NCI-H69 (cell line): ENCODE measurements at places on chromosomes 2 and 18.

DNA sequence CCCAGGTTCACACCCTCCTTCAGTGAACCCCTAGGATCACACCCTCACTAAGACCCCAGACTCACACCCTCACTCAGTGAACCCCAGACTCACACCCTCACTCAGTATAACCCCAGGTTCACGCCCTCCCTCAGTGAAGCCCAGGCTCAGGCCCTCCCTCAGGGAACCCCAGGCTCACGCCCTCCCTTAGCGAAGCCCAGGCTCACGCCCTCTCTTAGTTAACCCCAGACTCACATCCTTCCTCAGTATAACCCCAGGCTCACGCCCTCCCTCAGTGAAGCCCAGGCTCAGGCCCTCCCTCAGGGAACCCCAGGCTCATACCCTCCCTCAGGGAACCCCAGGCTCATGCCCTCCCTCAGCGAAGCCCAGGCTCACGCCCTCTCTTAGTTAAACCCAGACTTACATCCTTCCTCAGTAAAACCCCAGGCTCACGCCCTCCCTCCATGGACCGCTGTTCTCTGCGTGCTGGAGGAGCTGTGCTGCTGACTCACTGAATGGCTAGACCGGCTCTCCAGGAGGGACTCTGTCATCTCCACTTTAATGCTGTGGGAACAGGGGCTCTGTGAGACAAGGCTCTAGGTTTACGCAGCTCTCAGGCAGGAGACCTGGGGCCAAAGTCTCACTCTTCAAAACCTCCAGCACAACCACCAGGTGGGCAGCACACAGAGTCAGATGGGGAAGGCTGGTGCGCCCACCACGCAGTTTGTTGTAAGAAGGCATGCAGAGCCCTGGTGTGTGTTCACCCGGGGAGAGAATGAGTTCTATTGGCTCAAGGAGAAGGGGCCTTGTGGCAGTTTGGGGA is 506.9 kb upstream of the MYT1L start:
- DNase-seq: peak; percentile 2

GRCh38 chr18:58898010-58898799 is 33.5 kb downstream of the ZNF532 start:
- peak; percentile 99 for DNase-seq

- DNase-seq: no peak
These were observed 124.2 kb downstream of the PXDN start for GRCh38 chr2:1620081-1620480.

DNA sequence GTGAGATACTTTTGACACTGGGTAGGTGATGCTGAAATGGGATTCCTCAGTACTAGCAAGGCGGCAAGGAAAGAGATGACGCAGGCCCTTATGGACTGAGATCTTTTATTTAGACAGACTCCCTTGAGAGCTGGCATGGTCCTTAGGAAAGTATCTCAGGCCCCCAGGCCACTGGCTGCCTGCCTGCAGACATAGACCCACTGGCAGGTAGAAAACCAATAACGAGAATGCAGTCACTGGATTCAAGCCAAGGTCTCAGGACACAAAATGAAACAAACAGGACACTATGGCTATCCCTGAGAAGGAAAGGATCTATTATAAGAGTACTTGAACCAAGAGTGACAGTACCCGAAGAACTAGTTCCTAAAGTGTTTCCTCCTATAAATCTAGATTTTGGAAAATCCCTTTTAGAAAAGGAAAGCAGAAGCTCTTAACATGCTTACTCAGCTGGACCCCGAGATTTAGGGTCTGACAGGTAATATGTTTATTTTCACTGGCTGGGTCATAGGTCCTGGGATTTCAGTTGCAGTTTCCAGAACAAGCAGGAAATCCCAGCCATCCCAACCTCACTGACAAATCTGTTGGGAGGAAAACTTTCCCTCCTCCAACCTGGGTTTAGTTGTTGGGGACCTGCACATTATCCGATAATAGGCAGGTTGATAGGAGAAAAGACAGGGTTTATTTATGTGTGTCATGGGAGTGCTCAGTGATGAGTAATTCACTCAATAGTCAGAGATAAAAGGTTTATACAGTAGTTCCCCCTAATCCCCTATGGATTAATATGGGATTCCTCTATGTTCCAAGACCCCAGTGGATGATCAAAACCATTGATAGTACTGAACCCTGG is 44.5 kb downstream of the COMMD1 start:
- DNase-seq: peak; percentile 84

DNA sequence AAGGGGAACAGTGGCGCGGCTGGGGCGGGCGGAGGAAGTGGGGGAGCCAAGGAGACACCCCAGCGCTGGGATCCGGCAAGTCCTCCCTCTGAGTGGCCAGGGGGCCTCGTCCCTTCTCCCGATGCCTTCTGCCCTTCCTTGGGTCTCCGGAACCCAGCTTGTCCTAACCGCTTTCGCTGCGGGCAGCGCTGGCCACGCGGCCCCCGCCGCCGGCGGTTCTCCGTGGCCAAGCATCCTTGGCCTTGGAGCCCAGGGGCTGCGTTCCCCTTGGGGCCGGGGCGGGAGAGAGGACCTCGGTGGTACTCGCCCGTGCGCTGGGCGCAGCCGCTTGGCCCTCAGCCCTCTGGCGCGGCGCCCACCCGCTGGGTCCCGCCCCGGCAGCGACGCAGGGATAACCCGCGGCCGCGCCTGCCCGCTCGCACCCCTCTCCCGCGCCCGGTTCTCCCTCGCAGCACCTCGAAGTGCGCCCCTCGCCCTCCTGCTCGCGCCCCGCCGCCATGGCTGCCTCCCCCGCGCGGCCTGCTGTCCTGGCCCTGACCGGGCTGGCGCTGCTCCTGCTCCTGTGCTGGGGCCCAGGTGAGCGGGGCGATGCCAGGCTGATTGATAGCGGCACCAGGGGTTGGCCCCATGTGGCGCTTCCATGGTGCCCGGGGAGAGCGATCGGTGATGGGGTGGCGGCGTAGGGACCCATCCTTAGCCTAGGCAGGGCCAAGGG is 128.7 kb downstream of the UXS1 start:
- DNase-seq: no peak

GRCh38 chr2:60370814-60371213 is 182.6 kb downstream of the BCL11A start:
- DNase-seq: no peak

- DNase-seq: peak; percentile 54
These were observed 77.3 kb upstream of the UPP2 start for GRCh38 chr2:158024288-158024898.

DNA sequence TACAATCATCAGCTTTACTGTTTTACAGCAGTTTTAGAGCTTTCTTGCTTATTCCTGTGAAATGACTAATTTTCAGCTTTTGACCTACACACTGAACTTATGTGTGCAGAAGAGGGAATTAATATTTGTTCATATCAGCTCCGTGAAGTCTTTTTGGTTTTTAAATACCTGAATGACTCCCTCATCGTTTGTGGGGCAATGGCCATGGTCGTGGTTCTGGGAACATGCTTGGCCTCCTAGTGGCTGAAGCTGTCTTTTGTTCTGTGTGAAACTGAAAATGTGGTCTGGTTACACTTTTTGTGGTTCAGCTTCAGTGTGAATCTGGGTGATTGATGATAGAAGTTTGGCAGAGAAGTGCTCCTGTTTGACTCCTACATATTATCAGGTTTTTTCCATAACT is 408.1 kb downstream of the THSD7B start:
- DNase-seq: peak; percentile 2

- DNase-seq: no peak
These were observed 154.2 kb upstream of the GATA6 start for GRCh38 chr18:22015156-22015555.

- no peak for DNase-seq
These were observed 29.8 kb downstream of the DPP10 start for GRCh38 chr2:114472246-114472645.

DNA sequence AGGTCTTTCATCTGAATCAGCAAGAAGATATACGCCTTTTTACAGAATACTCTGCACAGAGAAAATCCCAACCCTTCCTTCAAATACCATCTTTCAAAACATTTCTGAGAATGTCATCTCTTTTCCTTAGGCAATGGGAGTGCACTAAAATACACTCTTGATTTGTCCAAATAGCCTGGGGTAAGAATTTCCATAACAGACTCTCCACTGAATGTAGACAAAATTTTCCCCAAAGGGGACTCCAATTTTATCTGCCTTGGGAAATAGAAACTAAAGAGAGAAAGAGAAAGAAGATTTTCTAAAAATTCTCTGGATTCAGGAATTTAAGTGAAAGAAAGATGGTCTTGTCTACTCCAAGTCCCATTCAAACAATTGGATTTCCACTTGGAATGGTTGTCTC is 394.5 kb upstream of the CHAC2 start:
- DNase-seq: no peak

GRCh38 chr2:69059731-69060290 is 46.8 kb downstream of the ANTXR1 start:
- no peak for DNase-seq

DNA sequence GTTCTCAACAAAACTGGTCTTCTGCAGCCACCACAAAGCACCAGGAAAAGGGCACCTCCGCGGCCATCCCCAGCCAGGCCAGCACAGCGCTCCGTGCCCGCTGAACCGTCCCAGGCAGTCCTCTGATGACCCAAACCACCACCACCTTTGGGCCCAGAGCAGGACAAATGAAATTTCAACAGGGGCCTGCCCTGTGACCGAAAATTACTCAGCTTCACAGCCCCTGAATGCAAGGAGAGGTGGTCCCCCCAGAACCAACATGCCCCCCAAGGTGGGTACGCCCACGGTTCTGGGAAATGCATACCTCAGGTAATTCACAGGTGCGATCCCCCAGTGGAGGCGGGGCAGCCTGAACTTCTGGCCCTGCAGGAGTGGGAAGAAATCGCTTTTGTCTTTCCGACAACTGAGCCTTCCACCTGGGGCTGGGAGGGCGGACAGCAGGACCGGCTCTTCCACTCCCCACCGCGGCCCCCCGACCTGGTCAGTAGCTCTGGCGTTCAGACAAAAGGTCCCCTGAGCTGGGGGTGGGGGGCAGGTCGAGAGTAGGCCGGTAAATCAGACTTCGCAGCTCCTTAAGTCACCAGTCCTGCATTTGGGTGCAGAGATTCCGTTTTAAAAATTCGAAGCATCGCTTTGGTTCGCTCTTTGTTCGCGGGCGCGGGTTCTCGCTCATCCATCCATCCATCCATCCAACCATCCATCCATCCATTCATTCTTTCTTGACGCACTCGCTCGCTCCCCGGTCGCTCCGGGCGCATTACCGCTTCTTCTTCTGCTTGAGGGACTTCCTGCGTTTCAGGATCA is 1.4 kb downstream of the ARL4C start:
- peak; percentile 54 for DNase-seq

- no peak for DNase-seq
These were observed 17.8 kb downstream of the EML6 start for GRCh38 chr2:54741250-54741649.

- no peak for DNase-seq
These were observed 132.3 kb upstream of the RIOK3 start for GRCh38 chr18:23320709-23321236.

DNA sequence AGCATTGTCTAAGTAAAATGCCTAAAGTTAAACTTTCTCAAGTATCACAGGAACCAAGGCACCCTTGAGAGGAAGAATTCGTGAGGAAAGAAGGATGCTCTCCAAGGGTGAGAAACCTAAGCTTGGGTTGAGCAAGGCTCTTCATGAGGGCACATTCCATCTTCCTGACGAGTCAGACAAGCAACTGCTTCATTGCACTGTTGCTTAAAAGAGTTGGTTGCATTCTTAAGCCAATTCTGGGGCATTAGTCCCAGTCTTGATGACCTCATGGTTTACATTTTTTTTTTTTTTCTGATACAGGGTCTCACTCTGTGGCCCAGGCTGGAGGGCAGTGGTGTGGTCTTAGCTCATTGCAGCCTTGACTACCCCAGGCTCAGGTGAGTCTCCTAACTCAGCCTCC is 237.5 kb downstream of the ACTR3 start:
- no peak for DNase-seq

DNA sequence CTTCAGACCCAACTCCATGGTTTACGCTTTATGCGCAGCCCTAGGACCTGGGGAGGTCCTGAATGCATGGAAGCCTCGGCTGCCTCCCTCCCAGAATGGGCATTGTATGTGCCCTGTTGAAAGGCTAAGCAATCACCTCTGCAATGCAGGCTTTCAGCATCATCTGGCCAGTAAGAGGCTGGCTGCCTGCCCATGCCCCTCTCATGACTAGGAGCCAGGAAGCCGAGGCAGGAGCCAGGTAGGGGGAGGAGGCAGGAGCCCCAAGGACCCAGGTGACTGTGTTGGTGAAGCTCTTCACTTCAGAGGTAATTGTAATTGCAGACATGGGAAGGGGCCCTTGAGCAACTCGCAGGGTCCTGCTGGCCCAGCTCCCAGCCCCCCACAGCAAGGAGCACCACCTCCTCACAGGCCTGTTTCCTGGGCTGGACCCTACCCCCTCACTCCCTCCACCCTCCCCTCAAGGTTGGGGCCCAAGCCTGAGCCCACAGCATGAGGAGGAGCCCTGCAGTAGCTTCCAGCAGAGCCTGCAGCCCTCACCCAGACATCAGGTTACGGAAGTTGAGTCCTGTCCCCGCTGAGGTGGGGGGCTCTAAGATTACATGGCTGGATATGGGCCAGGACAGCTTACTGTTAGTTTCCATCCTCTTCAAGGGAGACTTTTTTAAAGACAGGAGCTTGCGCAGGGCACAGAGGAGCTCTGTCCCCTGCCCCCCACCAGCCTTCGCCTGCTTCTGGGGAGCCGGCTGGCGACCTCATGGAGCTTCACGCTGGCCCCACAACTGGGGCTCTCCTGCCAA is 21.9 kb downstream of the CRACDL start:
- DNase-seq: peak; percentile 88

GRCh38 chr2:212197776-212198175 is 340.8 kb downstream of the ERBB4 start:
- peak; percentile 26 for DNase-seq

GRCh38 chr2:158556124-158556523 is 99.4 kb downstream of the PKP4 start:
- DNase-seq: no peak

DNA sequence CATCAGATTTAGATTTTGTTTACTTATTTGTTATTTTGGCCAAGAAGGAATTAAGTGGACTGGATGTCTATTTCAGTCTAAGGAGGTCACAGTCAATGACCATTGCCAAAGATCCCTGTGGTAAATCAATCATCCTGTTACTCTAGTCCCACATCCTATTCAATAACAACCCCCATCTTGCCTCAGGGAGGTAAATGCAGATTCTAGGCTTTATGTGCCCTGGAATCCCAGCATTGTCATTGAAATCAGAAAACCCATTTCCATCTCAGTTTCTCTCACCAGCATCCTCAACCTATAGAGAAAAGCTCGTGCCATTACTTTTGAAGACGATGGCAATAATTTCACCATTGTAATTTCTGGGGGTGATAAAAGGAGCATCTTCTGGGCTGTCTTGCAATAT is 71.8 kb downstream of the SKA1 start:
- DNase-seq: no peak

GRCh38 chr2:105487142-105488069 is 88.6 kb upstream of the FHL2 start:
- no peak for DNase-seq

DNA sequence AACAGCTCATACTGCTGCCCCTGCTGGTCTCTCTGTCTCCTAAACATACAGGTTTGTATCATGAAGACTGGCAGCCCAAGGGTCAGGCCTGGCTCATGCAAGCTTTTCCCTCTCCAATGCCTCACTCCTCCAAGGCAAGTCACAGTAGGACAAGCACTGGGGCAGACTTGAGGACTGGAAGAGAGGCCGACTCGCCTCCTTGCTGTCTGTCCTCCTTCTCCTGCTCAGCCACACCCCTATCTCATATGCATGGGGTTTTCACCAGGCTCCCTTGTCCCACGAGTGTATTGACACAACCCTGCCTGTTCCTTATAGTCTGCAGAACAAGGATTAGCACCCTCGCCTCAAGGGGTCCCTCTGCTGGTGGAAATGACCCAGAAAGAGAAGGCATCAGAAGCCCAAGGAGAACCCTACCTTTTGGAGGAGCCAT is 223.7 kb downstream of the SOX11 start:
- peak; percentile 34 for DNase-seq
